ENCODE measurements at places on chromosomes 1 and 21.

DNA sequence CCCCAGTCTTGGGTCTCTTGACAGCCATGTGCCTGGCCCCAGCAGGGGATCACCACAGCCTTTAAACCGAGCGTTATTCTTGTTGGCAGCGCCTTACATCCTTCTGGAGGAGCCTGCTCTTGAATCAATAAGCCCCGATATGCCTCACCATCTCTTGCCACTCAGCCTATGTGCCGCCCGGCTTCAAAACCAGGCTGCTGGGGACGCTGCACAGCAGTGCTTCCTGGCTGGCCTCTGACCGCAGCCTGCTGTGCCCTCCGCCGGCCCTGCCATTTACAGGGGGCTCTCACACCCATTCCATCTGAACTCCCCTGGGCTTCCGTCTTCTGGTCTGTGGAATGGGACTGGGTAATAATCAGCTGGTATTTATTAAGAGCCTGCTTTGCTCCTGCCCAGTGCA lies 3.0 kb upstream of the PEX10 start:
- DNase-seq = no peak

DNA sequence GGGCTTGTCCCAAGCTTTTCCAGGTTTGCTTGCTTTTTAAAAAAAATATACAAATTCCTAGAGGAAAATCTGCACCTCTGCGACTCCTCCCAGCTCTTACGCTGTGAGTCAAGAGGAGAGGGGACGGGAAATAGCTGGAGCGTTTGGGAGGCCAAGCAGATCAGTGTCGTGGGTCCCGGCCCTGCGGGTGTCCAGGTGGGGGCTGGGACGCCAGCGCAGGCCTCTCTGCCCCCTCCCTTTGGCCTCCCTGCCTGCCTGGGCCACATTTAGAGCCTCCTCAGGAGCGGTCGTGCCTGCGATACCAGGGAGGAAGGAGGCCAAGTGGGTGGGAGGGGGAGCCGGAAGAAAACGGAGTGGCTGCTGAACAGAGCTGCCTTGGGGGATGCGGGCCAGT lies 9.0 kb downstream of the WNT4 start:
- DNase-seq = no peak

DNA sequence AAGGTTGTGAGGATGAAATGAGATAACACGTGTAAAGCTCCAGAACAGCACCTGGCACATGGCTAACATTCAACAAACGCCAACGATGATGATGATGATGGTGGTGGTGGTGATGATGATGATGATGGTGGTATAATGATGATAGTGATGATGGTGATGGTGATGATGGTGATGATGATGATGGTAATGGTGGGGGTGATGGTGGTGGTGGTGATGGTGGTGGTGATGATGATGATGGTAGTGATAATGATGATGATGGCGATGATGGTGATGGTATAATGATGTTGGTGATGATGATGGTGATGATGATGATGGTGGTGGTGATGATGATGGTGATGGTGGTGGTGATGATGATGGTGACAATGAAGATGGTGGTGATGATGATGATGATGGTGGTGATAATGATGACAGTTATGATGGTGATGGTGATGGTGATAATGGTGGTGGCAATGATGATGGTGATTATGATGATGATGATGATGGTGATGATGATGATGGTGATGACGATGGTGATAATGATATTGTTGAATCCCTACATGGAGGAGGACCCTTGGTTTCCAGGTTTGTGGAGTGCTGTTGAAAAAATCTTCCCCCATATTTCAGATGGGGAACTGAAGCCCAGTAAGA lies 54.1 kb downstream of the DMRTA2 start:
- no peak for DNase-seq

DNA sequence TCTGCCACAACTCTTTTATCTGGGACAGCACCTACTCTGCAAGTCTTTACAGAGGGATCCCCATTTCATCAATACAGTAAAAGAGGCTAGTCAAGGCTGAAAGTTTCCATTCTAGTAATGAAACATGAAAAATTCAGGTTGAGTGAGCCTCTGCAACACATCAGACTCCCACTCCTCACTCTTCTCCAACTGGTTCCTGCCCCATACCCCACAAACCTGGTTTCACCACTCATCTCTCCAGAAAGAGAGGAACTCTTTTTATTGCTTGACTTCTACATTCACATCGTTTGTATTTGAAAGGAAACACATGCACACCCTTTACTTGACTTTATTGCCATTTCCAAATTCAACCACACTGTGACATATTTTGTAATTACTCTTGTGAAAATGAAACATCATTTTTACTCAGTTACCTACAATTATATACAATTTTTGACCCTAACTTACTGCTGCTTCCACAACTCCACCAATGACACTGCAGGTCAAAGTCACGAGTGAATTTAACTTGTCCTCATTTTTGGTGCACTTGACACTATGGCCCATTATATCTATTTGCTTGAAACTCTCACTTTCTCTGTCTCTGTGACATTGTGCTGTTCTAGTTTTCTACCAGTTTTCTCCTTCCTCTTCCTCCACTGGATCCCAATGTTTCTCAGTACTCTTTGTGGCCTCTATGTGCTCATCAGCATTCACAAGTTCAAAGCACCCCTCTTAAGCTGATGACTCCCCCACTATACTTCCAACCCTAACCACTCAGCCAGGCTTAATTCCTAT lies 8.0 kb downstream of the STX6 start:
- DNase-seq = no peak

- no peak for DNase-seq
These were observed 212.3 kb upstream of the PLXNA2 start for GRCh38 chr1:208456487-208456886.

GRCh38 chr1:4690951-4691675 lies 36.7 kb downstream of the AJAP1 start:
- no peak for DNase-seq

DNA sequence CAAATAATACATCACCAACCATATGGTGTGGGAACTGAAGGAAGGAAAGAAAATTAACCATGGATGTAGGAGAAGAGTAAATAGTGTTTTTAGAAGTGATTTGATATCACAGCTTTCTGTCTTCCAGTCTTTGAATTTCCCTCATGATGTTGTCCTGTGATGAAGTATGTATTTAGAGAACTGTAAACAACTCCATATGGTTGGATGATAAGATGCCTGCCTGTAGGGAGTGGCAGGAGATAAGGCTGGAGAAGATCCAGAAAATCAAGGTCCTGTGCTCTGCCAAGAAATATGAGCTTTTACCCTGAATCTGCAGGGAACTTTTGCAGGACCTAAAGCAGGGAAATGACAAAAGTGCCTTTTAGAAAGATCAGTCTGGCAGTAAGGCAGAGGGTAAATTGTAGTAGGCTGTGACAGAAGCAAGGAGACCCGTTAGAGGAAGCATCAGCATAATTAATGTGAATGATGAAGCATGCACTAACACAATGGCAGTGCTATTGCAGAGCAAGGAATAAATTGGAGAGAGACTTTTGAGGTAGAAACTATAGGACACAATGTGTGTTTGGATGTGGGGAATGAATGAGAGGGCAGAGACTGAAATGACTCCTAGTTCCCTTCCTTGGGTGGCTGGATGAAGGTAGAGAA lies 21.9 kb downstream of the CEPT1 start:
- DNase-seq = no peak

- peak; percentile 45 for DNase-seq
These were observed 17.3 kb downstream of the SLAMF1 start for GRCh38 chr1:160629286-160630210.

GRCh38 chr21:14259747-14260146 lies 43.8 kb downstream of the RBM11 start:
- DNase-seq = peak; percentile 59

DNA sequence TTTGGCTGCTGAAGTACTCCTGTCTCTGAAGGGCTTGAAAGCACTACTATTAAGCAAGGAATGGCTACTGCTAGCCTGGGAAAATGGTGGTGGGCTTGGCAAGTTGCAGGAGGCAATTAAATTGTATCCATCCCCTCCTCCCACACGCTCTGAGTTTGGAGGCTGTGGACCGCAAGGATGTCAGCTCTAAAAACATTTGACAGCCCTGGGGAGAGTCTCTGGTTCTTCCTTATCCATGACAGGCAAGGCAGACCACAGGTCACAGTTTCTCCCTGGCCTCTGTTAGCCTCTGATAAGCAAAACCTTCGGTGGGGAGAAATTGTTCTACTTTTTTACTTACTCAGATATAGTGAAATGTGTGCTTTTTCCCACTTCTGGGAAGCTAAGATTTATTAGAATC lies 46.6 kb downstream of the S1PR1 start:
- peak; percentile 37 for DNase-seq

- no peak for DNase-seq
These were observed 30.5 kb downstream of the DEGS1 start for GRCh38 chr1:224213438-224214119.

DNA sequence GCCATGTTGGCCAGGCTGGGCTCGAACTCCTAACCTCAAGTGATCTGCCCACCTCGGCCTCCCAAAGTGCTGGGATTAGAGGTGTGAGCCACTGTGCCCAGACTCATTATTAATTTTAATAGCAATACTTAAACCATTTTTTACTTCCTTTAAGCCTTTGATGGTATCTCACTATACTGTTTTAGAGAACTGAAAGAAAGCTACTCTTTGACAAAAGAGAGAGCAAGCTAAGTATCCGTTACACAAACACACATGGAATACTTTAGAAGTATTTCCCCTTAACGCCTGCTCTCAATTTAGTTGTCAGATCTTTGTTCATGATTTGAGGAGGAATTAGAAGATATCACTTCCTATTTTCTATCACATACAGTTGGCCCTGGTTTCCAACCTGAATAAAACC lies 189.4 kb downstream of the COP1 start:
- no peak for DNase-seq

DNA sequence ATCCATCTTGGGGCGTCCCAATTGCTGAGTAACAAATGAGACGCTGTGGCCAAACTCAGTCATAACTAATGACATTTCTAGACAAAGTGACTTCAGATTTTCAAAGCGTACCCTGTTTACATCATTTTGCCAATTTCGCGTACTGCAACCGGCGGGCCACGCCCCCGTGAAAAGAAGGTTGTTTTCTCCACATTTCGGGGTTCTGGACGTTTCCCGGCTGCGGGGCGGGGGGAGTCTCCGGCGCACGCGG lies 282 bp upstream of the SOD1 start:
- no peak for DNase-seq

DNA sequence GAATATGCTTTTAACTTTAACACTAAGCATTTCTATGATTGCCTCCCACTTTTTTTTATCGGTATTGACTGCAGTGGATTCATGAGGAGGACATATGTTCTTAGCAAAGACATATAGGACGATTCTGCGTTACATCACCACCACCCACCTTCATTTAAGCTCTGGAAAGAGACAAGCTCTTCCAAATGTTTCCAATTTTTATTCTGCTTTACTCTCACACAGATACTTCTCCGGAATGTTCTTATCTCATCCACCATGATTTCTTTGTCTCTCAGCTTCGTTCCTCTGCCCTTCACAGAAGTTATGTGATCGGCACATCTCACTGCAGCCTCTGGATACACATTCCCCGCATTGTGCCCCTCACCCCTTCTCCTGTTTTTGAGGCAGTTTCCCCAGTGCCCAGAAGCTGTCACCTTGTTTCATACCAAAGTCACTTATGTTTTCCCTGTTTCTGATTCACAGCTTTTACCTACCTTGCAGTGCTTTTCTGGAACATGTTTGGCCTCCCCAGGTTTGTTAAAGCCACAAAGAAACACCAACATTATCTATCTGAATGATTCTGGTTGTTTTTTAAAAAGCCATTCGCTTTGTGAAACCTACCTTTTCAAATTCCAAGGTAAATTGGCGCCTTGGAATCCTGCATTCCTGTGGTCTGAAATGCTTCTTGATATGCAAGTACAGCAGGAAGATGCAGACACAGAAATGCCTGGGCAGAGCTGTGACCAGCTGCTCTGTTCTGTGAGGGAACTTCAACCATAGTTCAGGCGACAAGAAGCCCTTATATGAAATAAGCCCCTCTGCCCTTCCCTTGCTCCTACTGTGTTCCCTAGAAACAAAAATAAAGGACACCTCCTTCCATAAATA lies 1020.2 kb downstream of the TTLL7 start:
- DNase-seq = no peak

- DNase-seq = no peak
These were observed 1.5 kb downstream of the APOBEC4 start for GRCh38 chr1:183651612-183652011.

- no peak for DNase-seq
These were observed 20.6 kb upstream of the CCDC190 start for GRCh38 chr1:162881590-162881989.

DNA sequence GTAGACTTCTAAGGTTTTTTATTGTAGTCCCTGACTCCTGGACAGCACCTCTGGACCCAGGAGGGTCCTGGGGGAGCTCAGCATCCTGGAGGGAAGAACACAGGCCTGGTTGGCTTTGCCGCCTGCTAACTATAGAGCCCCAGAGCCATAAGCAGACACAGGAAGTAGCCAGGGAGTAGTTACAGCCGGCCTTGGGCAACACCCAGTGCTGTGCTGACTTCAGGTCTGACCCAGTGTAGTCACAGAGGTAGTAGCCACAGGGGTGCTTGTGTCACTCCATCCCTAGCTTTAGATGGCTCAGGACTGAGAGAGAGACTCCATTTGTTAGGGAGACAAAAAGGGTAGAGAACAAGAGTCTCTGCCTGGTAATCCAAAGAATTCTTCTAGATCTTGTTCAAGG lies 21.9 kb downstream of the MCOLN2 start:
- no peak for DNase-seq

- no peak for DNase-seq
These were observed 22.7 kb downstream of the COL6A1 start for GRCh38 chr21:46004168-46004861.

DNA sequence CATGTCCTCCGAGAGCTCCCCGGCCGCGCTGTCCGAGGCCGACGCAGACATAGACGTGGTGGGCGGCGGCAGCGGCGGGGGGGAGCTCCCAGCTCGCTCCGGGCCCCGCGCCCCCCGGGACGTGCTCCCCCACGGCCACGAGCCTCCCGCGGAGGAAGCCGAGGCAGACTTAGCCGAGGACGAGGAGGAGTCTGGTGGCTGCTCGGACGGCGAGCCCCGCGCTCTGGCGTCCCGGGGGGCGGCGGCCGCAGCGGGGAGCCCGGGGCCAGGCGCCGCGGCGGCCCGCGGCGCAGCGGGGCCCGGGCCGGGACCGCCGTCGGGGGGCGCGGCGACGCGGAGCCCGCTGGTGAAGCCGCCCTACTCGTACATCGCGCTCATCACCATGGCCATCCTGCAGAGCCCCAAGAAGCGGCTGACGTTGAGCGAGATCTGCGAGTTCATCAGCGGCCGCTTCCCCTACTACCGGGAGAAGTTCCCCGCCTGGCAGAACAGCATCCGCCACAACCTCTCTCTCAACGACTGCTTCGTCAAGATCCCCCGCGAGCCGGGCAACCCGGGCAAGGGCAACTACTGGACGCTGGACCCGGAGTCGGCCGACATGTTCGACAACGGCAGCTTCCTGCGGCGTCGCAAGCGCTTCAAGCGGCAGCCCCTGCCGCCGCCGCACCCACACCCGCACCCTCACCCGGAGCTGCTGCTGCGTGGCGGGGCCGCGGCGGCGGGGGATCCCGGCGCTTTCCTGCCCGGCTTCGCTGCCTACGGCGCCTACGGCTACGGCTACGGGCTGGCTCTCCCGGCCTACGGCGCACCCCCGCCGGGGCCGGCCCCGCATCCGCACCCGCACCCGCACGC lies 547 bp downstream of the FOXD2 start:
- DNase-seq = peak; percentile 18

GRCh38 chr1:1550591-1551432 lies 10.4 kb upstream of the TMEM240 start:
- DNase-seq = peak; percentile 43
